ENCODE measurements at places on chromosomes 2 and 18.

- no peak for DNase-seq
Observed at GRCh38 chr2:207144173-207144785, 21.5 kb downstream of the KLF7 start.

- DNase-seq = no peak
Observed at GRCh38 chr2:30078521-30078920, 68.3 kb upstream of the YPEL5 start.

- no peak for DNase-seq
Observed at GRCh38 chr2:179571252-179571651, 290.2 kb downstream of the ZNF385B start.

GRCh38 chr2:144358374-144358964 lies 161.4 kb downstream of the ZEB2 start:
- DNase-seq = no peak

DNA sequence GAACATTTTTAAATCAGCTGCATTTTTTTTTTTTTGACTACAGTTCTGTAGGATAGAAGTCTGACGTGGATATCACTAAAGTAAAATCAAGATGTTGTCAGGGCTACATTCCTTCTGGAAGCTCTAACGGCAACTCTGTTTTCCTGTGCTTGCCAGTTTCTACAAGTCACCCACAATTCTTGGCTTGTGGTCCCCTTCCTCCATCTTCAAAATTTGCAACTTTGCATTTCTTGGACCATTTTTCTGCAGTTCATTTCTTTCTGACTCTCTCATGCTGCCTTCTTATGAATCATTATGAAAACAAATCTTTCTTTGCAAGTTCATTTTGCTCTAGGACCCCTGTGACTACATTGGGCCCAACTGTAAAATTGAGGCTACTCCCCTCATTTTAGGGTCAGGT lies 367.9 kb downstream of the DSC3 start:
- no peak for DNase-seq

GRCh38 chr2:203811491-203812221 lies 55.9 kb upstream of the CTLA4 start:
- peak; percentile 30 for DNase-seq

GRCh38 chr18:8660316-8660715 lies 45.0 kb upstream of the MTCL1 start:
- DNase-seq = no peak

- DNase-seq = no peak
Observed at GRCh38 chr18:55220523-55220922, 261.3 kb upstream of the CCDC68 start.

DNA sequence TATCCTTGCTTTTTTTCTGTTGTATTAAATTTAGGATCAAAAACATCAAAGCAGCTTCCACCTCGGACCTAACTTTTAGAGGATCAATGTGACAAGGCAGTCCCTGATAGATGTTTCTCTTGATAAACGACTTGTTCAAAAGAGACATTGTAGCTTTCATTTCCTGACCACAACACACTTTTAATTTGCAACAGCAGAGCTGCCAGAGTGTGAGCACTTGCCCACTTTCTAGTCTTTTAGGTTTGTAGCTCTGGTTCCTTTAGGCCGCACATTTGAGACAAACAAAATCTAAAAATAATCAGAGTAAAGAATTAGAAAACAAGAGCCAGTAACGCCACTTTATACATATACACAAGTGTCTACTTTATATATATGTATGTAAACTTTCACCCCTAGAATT lies 3.1 kb downstream of the FIGN start:
- no peak for DNase-seq

- DNase-seq = no peak
Observed at GRCh38 chr2:67232936-67233335, 164.2 kb upstream of the ETAA1 start.

DNA sequence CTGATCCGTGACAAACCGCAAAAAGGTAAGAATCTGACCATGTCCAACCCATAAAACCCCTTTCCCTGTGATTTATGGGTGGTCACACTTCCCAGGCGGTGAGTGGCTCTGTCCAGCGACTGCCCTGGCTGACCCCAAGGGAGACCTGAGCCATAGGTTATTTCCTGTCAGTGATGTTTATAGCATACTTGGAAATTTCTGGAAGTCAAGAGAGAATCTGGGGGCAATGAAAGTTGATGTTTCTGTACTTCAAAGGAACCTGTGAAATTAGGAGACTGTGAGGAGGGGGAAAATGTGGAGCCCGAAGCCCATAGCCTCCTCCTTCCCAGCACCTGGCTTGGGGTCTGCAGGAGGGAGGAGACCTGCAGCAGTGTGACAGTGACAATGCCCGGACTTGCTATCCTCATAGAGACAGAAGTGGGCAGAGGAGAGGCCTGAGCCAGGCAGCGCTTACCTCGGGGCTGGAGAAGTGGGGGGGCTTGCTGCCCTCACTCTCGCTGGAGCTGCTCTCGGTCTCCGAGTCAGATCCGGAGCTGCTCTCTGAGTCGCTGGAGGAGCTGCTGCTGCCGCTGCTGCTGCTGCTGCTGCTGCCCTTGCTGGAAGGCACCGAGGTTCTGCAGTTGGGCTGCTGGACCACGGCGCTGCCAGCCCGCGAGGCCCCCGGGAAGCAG lies 111.3 kb upstream of the REV1 start:
- DNase-seq = no peak

GRCh38 chr2:231467613-231468530 lies 3.6 kb upstream of the NCL start:
- no peak for DNase-seq

DNA sequence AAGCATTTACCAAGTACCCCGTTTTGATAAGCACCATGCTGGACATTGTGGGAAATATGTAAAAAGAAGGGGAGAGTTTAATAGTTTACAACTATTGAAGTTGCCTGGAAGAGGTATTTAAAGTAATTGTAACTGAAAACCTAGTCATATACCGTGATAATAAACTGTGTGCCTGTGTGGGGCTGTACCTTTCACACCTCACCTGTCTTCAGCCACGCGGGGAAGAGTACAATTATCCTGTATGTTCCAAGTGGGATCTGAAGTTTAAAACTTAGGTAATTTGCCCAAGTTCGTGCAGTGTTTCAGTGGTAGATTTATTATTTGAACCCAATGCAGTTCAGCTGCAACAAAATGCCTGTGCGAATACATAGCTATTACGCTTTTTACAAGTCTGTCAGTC lies 128.2 kb upstream of the TMEM200C start:
- no peak for DNase-seq

GRCh38 chr2:69387770-69388481 lies 899 bp upstream of the GFPT1 start:
- no peak for DNase-seq

- no peak for DNase-seq
Observed at GRCh38 chr18:25423760-25424159, 71.8 kb upstream of the ZNF521 start.

DNA sequence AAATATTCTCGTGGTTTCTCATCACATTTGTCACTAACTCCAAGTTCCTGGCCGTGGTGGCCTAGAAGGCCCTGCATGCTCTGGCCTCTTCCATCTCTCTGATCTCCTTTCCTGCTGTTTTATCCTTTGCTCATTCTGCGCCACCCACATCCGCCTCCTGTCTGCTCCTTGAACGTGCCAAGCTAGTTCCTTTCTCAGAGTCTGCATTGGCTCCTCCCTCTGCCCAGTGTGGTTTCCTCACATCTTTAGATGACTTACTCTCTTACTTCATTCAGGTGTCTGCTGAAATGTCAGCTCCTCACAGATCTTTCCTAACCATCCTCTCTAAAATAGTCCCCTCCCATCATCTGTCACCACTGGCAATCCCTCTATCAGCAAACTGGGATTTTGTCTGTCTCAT lies 158.6 kb upstream of the RBMS1 start:
- peak; percentile 28 for DNase-seq

DNA sequence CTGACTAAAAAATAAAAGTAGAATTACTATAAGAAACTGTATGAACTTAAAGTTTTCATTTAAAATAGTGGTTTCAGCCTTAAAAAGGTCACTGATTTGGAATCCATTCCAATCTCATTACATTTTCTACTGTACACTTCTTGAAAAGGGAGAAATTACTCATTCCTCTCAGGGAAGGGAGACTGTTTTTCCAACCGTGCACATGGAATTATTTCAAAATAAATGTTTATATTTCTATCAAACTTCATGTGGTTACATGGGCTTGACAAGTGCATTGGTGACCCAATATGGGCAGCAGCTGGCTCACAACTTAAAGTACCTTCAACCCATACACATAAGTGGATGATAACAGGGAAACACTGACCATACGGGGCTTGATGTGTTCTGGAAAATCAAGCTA lies 324.5 kb upstream of the THUMPD2 start:
- DNase-seq = no peak

DNA sequence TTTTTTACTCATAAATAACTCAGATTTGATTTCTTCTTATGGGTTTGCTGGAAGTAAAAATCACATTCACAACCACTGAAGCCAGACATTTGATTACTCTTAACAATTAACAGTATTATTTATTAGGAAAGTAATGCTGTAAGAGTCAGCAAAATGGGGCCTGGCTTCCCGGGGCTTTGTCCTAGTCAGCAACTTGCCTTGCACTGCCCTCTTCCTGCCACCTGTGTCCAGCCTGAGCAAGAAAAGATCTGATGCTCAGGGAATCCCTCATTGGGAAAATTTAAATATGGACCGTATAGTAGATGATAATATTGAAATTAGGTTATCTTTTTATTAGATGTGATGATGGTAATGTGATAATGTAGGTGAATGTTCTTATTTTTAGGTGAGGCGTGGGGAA lies 30.8 kb upstream of the ACYP2 start:
- DNase-seq = no peak

GRCh38 chr2:207951734-207952470 lies 73.4 kb downstream of the PLEKHM3 start:
- DNase-seq = no peak

DNA sequence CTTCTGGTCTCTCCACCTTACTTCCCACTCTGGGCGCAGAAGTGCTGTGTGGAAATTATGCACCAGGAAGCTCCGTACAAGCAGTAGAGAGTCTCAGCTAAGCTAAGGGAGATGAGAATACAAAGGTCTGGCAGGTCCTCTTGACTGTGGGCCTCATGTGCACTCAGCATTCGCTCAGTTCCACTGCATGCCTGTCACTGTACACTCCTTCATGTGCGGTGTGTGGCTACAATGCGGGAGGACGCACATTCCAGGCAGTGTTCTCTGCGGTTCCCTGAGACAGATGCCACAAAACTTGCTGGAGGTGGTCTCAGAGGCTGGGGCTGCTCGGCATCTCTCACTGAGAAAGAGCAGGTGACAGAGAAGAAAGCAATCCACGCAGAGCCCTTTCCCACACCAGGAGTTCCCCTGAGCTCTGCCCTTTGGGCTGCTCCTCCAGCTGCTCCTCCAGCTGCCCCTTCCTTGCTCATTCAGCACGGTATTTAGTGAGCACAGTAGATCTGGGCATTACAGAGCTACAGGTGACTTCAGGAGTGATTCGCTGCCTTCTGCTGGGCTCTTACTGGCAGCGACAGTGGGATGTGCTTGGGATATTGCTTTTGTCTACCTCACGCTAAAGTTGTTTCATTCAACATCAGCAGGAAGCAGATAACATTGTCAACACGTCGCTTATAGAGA lies 176.6 kb downstream of the SH3RF3 start:
- DNase-seq = no peak

DNA sequence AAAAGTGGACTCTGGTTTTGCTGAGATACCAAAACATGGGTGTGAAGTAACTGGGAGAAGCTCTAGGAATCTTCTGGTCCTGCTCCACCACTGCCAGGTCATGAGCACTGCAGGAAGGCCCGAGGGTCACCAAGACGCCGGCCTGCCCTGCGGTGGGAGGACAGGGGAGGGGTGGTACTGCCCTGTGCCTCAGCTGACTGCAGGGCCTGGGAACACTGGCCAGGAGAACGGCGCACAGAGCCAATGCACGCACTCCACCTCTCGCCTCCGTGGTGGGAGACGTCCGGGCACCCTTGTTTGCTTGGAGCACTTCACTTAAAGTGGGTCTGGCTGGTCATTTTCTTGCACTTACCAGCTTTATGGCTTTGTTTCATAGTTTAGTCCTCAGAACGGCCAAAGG lies 153.4 kb downstream of the SH3RF3 start:
- no peak for DNase-seq

DNA sequence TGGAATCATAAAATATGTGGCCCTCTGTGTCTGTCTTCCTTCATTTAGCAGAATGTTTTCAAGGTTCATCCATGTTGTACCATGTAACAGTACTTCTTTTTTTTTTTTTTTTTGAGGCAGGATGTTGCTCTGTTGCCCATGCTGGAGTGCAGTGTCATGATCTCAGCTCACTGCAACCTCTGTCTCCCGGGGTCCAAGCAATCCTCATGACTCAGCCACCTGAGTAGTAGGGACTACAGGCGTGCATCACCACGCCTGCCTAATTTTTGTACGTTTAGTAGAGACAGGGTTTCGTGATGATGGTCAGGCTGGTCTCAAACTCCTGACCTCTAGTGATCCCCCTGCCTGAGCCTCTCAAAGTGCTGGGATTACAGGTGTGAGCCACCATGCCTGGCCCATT lies 31.2 kb downstream of the RAB1A start:
- DNase-seq = no peak

DNA sequence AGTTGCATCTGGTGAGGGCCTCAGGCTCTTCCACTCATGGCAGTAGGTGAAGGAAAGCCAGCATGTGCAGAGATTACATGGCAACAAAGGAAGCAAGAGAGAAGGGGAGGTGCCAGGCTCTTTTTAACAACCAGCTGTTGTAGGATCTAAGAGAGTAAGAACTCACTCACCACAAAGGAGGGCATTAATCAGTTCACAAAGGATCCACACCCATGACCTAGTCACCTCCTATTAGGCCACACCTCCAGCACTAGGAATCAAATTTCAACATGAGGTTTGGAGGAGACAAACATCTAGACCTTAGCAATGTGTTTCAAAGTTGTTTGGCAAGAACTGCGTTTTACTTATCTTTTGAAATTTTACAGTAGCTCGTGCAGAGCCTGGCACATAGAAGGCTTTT lies 20.5 kb upstream of the REG3A start:
- DNase-seq = no peak

GRCh38 chr2:67242456-67242855 lies 154.7 kb upstream of the ETAA1 start:
- no peak for DNase-seq

- DNase-seq = no peak
Observed at GRCh38 chr2:46780801-46781445, 134.7 kb downstream of the MCFD2 start.

GRCh38 chr2:66069937-66070720 lies 364.8 kb upstream of the MEIS1 start:
- DNase-seq = no peak

DNA sequence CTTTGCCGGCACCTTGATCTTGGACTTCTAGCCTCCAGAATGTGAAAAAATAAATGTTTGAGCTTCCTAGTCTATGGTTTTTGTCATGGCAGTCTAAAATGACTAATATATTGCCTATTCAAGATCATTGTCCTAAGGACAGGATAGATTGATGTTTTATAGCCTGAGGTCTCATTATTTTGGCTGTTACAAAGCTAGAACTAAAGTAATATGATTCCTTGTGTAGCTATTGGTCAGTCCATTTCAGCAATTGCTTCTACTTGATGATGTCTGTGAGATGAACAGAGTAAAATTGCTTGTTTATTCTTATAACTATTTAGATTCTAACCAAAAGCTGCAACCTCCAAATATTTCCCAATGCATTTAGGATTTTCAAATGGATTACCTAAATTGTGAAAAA lies 145.0 kb downstream of the HRH4 start:
- no peak for DNase-seq

GRCh38 chr18:55405475-55405874 lies 182.5 kb downstream of the TCF4 start:
- no peak for DNase-seq

Data from stimulated activated CD8-positive, alpha-beta memory T cell treated with anti-CD3 and anti-CD28 coated beads, Interleukin-2, amount 100 ng/mL, for 1 hour (primary cell).